Fibroblast of skin of right quadriceps (primary cell): ENCODE measurements at places on chromosomes 11 and 22.
A peak's percentile ranks its signal among the peaks of the same experiment; 100 is the strongest.

DNA sequence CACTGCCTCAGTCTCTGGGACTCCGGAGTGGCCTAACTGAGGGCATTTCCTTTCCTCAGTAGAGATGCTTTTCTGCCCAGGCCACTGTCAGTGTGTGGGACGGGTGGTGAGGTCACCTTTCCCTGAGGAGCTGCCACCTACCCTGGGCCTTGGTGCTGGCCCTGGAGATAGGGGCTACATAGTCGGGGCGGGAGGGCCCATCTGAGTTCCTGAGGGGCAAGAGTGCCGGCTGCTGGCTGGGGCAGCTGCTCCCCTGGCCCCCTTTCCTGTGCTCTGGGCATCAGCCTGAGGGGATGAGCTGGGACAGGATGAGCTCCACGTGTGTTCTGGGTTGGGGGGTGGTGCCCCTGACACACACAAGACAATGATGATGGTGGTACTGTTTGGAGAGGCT, 5.4 kb downstream of the KCNC1 start:
- DNase-seq = no peak

DNA sequence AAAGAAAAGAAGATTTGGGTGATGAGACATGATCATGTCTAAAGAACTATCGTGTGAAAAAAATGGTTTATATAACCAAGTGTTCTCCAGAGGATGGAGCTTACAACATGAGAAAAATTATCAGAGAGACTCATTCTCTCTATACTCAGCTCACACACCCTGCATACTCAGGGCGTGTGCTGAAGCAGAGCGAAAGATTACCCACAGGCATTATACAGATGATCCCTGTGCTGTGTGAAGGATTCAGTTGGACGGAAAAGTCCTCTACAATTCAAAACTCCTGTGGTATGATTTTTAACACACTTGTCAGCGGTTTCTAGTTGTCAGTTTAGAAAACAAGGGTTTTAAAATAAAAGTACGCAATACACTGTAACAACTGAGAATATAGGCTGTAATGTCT, 267.3 kb downstream of the DLG2 start:
- DNase-seq = no peak

GRCh38 chr11:46918083-46918787, at the start of gene LRP4:
LRP4 (minus strand) TSS chr11:46918550; CDS start chr11:46918379, 171 bp downstream.
- DNase-seq = peak; percentile 38

DNA sequence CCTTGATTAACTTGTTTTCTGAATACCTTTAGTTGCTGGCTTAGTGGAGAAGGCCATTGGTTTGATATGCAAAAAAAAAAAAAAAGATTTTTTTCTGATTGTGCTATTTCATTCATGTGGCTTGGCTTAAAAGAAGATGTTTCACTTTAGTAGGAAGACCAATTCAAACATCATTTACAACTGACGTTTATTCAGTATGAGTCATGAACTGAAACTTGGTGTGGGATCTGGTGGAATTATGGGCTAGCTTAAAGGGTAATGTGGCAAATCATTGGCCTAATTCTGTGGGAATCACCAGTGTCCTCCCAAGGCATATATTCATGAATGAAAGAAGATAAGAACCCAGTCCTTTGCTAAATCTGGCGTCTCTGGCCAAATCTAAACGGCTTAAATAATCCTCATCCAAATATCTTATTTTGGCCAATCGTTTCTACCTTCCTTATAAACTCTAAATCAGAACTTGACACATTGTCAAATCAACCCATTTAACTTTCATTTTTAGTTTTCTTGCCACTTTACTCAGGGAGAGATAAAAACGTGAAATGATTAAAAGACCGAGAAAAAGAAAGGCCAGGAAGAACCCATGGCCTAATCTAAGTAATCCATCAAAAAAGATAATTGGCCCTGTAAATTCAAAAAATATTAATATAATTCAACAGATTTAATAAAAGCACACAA, 77.0 kb downstream of the DDIAS start:
- DNase-seq = peak; percentile 82

DNA sequence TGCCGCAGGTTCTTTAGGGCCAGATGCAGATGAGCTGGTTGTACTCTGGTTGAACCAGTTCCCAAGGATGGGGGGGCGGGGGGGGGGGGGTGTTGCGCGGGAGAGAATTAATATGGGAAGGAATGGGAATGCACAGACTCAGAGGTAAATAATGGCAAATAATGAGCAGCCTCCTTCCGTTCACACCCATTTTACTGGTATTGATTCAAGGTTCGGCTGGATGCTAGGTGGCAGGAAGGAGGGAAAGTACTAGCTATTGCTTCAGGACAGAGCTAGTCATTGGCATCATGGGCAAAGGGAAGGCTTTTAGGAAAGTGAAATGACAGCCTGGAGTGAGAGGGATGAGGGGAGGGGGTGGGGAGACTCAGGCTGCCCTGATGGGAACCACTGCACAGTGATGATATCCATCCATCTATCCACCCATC, at the start of gene VSTM5:
VSTM5 (minus strand) TSS at position 25 of the 425 bp plus-strand sequence. CDS start 116 bp downstream, outside the sequence.
- no peak for DNase-seq

DNA sequence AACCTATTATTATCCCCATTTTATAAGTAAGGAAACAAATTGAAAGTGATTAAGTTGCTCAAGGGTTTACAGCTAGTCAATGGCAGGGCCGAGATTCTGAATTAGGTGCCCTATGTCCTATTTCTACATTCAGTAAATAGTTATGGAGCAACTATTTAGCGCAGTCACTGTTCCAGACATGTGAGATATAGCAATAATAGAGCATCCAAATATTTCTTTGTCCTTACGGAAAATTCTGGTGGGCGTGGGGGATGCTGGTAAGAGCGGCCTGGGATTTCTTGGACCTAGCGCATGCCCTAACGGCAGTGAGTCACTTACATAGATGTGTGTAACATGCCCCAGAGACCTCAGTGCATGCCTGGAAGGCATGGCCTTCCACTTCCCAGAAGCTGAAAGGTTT, 4.4 kb downstream of the DTX4 start:
- no peak for DNase-seq

DNA sequence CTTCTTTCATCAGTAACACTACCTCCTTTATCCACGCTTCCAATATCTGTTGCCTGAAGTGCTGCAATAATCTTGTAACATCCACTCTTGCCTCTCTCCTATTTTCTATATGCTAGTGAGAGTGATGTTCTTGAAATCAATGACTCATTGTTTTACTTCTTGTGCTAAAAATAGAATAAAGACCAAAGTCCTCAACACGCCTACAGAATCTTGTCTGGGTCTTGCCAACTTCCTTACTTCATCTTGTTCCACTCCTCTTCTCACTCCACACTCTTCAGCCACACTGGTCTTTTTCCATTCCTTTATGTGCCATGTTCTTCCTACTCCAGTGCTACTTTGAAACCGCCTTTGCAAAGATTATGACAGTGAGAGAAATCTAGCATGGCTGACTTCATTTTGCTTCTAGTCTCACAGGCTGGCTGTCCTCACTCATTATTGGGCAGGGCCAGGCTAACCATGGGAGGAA, 136.4 kb downstream of the CCDC81 start:
- DNase-seq = peak; percentile 77

DNA sequence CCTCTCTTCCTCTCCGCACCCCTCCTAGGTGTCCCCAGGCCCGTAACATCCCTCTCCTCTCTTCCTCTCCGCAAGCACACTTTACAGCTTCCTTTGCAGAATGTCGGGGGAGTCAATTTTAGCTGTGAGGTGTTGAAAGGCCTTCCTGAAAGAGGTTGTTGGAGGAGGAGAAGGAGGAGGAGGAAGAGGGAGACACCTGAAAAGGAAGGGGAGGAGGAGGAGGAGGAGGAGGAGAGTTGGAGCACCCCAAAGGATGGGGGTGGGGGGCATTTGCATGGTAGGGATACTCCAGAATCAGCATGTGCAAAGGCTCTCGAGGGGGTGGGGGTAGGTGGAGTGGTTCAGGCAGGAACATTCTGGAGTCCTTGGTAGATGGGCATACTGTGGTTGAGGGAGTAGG, 1045.1 kb downstream of the TBC1D22A start:
- no peak for DNase-seq

DNA sequence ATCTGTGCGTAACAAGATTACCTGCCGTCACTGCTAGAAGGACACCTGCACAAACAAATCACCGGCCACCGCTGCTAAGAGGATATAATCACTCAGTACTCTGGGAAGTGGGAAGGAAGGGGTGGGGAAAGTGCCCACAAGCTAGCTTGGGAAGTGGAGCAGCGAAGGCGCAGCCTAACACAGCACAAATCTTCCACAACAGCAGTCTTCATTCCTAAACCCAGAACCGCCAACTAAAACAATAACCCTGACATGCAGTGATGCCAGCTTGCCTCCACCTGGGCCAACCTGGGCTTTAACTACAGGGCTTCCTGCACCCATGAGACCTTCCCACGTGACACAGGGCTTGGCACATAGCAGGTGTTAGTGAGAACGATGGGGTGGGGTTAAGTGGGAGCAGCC, 5.1 kb downstream of the DGCR2 start:
- no peak for DNase-seq

DNA sequence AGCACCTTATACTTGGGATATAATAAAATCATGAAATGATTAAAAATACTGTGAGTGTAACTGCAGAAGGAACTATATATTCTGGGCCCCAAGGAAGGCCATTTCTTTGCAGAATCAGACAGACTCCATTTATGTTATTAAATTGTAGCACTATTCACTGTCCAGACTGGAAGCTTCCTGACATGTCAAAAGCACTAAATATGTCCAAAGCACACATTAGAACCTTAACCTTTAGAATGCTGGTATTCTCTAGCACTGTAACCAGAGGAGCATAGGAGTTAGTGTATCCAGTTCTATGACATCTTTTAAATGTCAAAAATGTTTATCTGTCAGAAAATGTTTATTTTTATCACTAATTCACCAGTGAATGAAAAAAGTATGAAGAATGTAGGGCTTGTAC, 246.9 kb downstream of the CADM1 start:
- no peak for DNase-seq

DNA sequence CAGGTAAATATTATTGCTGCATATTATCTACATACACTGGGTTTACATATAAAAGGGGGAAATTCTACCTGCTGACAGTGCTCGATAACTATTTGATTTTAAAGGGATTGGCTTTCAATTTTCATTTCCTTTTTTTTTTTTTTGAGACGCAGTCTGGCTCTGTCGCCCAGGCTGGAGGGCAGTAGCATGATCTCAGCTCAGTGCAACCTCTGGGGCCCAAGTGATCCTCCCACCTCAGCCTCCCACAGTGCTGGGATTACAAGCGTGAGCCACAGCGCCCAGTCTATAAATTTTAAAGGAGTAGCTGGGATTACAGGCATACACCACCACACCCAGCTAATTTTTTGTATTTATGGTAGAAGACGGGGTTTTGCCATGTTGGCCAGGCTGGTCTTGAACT, 3.2 kb upstream of the PCF11 start:
- no peak for DNase-seq

- no peak for DNase-seq
Measured at GRCh38 chr11:122224867-122225266, 108.9 kb upstream of the BLID start.

DNA sequence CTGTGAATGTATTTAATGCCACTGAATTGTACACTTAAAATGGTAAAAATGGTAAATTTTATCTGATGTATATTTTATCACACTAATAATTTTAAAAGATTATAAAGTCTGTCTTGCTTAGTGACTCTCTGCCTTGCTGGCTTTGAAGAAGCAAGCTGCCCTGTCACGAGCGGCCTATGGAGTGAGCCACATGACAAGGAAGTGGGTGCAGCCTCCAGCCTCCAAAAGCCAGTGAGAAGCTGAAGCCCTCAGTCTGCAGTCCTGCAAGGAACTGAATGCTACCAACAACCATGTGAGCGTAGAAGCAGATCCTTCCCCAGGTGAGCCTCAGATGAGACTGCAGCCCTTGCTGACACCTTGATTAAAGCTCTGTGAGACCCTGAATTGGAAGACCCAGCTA, 20.0 kb downstream of the C11orf24 start:
- no peak for DNase-seq

GRCh38 chr11:119024430-119025098, 6.0 kb downstream of the TRAPPC4 start:
- no peak for DNase-seq

DNA sequence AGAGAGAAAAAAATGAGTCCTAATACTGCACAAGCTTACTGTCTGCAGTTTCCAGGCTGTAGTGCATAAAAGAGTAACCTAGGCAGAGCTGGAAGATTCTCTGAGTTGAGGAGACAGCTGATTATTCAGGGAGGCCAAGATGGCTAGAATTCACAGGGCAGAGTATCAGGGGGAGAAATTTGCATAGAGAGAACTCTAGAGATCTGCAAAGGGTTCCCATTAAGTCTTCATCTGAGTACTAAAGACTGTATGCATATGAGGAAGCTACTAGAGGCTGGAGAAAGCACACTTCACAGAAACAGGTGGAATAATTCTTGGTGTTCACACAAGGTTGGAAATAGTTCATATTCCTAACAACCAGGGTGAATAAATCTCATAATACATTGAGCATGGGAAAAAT, 66.6 kb upstream of the RRAS2 start:
- DNase-seq = no peak

DNA sequence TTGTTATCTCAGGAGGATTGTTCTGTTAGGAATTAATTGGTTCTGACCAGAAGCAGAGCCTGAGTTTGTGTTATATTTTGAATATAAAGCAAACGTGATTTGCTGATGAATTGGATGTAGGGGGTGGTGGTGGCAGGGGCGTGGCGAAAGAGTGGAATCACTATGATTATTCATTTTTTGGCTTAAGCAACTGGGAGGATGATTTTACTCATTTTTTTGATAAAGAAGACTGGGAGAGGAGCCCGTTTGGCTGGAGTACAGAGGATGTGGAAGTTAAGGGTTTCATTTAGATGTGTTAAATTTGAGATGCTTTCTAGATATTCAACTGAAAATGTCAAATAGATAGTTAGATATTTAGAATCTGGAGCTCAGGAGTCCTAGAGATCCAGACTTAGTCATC, 83.4 kb upstream of the MYO18B start:
- no peak for DNase-seq

DNA sequence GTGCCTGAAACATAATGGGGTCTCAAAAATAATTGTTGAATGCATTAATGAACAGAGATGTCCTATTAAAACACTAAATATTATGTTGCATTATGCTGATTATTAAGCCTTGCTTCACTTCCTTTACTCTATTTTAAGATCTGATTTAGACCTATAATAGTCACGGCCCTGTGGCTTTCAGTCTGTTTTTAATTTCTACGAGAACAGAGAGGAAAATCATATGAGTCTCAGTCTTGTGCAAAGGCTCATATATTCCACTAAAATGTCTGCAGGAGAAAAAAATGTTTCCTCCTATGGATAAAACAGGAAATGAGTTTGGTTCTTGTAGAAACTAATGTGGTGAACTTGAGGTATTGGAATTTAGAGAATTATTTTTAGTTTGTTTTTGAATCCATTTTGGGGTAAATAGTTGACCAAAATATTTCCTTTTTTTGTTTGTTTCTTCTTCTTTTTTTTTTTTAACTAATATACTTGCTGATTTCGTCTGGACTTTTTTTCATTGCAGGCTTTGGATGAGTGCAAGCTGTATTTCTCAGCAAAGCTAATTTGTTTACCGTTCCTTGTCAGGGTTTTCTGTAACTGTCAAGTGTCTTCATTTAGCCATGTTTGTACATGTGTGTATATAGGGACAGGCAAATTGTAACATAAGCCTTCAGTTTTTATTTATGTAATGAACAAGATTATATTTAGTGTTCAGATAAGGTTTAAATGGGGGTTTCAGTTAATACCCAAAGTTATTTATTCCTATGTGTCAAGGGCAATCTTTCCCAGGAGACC, 139.1 kb upstream of the DDI1 start:
- DNase-seq = peak; percentile 71

- DNase-seq = no peak
Measured at GRCh38 chr11:21072558-21072957, 403.2 kb downstream of the NELL1 start.
